Effector CD8-positive, alpha-beta T cell (primary cell): ENCODE measurements at places on chromosomes 1 and 21.

GRCh38 chr21:42468491-42469131, 27.4 kb downstream of the RSPH1 start:
- no peak for DNase-seq

DNA sequence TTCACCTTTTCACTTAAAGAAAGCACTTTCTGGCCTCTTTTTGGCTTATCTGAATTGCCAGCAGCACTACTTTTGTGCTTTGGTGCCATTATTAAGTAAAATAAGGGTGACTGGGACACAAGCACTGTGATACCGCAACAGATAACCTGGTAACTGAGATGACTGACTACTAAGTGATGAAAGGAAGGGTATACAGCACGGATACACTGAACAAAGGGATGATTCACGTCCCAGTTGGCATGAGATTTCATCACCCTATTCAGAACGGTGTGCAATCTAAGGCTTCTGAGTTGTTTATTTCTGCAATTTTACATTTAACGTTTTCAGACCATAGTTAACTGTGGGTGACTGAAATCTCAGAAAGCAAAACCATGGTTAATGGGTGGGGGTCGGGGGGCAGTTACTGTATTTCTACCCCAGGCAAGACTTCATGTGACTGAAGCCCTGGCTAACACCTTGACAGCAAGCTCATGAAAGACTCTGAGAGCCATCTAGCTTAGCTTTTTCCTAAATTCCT, 102.8 kb downstream of the CLIC6 start:
- no peak for DNase-seq

DNA sequence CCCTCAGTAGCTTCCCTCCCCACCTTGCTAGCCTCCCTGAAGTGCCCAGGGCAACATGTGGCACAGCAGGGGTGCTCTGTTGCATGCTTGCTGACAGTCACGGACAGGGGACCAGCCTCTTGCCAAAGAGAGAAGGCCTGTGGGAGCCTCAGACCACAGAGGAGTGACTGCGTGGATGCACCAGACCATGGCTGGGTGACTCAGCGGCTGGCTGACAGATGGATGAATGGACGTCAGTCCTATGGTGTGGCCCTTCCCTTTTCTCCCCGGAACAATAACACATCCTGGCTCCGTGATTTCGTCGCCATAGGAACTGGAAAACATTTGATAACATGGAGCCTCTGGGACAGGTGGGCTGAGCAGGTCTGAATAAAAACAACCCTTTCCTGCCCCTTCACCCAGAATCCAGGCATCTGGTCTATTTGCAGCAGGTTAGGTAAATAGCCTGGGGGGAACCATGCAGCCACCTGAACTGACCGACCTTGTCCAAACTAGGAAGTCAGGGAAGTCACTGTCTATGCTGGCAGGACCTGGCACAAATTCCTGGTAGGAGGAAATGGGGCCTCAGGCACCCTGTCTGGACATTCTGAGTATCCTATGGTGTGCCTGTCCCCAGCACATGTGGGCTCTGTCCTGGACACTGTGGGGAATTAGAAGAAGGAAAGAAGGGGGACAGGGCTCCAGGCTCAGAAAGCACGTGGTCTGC, 53.3 kb downstream of the NENF start:
- DNase-seq, result no peak

DNA sequence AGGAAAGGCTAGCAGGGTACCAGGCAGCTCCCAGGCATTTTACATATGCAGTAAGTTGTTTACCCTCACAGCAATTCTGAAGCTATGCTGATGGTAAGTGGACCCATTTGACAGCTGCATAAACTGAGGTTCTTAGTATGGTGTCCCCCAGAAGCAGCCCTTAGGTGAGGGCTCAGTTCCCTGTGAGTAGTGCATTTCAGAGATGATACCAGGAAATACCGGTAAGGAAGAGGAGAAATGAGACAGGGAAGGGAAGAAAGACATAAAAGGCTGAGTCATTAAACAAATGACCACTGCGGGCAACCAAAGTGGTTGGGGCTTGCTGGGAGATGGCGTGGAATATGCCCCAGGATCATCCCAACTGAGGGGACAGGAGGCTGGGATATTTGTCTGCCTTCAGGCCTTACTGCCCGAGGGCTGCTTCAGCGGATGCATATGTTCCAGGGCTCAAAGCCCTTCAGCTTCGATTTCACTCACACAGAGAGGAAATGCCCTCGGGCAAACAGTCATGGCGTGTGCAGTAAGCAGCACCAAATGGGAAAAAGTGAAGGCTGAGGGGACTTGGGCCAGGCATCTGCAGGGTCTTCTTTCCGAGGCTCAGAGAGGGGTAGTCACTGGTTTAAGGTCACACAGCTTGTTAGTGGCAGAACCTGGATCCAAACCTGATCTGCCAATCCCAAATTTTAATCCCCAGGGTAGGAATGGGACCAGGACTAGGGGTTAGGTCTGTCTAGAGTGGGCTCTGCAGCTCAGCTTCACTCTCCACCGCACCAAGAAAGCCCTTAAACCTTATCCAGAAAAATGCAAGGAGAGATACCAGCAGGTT, 133.7 kb upstream of the RUNX3 start:
- no peak for DNase-seq

- DNase-seq, result no peak
Observed at GRCh38 chr1:56873213-56873612, 18.6 kb downstream of the C8A start.

GRCh38 chr1:53025769-53026112, 36.3 kb upstream of the PODN start:
- no peak for DNase-seq

GRCh38 chr1:111852261-111852721, 96.6 kb downstream of the DDX20 start:
- DNase-seq, result no peak

GRCh38 chr1:211894312-211894711, 63.7 kb upstream of the LPGAT1 start:
- DNase-seq, result no peak

DNA sequence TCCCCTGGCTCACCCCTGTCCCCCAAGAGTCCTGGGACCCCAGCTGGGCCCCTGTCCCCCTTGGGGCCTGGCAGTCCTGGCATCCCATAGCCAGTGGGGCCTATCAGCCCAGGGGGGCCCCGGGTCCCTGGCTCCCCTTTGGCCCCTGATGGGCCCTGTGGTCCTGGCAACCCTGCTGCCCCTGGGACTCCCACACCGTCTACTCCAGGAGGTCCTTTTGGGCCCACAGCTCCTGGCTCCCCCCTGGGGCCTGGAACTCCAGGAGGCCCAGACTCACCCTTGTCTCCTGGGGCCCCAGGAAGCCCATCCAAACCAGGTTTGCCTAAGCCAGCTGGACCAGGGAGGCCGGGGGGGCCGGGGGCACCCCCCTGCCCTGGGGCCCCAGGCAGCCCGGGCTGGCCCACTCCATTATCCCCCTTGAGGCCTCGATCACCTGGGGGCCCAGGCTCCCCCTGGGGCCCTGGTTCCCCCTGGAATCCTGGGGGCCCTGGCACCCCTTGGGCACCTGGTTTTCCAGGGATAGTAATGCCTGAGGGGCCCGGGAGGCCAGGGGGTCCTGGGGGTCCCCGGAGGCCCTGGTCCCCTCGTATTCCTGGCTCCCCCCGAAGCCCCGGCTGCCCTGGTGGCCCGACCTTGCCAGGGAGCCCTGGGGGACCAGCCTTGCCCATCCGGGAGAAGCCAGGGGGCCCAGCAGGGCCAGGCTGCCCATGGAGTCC, 10.1 kb downstream of the ADPRS start:
- no peak for DNase-seq

DNA sequence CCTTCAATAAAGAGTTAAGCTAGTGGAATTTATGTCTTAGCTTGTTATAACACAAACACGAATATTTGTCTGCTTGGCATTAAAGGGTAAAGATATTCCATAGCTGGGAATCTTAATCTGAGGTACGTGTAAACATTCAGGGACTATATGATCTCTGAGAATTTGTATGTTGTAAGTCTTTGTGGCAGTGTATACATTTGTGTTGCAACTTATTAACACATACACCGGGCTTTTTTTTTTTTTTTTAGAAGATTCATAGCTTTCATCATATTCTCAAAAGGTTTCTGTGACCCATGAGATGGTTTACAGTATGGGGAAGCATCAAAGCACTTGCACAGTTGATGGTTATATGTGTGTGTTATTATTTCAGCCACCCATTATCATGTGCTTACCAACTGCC, 3.0 kb downstream of the GGPS1 start:
- no peak for DNase-seq

DNA sequence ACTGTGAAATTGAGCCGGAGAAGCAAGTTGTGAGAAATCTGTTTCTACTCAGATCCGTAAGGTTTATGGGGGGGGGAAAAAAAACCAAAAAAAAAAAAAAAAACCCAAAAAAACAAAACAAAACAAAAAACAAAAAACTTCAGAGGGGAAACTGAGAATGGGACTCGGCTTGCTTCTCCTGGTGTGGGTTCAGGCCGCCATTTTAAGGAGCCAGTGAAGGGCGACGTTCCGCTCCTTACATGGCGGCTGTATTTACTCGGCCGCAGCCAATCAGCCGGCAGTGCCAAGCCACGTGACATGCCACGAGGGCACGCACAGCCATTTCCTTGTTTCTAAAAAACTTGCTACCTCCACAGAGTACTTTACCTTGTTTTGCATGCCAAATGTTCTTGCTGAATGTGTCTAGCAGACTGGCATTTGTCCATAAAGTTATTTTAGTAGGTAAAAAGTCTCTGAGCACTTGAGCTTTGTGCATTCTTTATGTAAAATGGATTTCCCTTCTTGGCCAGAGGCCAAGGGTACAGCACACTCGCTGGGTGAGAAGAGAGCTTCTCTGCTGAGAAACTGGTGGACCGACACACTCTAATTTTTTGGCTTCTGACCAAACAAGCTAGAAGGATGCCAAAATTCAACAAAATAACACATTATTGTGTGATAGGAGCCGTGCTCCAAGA, 101.8 kb downstream of the NFIA start:
- DNase-seq, result no peak

GRCh38 chr1:79704067-79704466, 697.5 kb upstream of the ADGRL4 start:
- no peak for DNase-seq

GRCh38 chr1:27931759-27932158, 3.0 kb upstream of the SMPDL3B start:
- DNase-seq, result no peak

DNA sequence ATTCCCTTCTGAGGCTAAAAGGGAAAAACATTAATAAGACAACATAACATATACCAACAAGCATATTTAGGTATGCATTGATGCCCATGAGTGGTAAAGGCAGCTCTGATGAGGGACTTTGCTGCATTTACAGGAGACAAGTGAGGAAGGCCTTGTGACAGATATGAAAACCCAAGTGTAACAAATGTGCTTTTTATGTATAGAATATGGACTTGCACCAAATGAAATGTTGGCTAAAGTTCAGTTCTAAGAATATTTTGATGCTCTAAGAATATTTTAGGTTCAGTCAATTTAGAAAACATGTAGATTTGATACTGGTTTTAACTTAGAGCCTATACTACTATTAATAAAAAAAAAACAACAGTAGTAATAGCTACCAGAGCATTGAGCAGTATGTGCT, 424.7 kb downstream of the LMO4 start:
- no peak for DNase-seq
